Gastrocnemius medialis (tissue), 4 donors: ENCODE measurements at places on chromosomes 1 and 21.

DNA sequence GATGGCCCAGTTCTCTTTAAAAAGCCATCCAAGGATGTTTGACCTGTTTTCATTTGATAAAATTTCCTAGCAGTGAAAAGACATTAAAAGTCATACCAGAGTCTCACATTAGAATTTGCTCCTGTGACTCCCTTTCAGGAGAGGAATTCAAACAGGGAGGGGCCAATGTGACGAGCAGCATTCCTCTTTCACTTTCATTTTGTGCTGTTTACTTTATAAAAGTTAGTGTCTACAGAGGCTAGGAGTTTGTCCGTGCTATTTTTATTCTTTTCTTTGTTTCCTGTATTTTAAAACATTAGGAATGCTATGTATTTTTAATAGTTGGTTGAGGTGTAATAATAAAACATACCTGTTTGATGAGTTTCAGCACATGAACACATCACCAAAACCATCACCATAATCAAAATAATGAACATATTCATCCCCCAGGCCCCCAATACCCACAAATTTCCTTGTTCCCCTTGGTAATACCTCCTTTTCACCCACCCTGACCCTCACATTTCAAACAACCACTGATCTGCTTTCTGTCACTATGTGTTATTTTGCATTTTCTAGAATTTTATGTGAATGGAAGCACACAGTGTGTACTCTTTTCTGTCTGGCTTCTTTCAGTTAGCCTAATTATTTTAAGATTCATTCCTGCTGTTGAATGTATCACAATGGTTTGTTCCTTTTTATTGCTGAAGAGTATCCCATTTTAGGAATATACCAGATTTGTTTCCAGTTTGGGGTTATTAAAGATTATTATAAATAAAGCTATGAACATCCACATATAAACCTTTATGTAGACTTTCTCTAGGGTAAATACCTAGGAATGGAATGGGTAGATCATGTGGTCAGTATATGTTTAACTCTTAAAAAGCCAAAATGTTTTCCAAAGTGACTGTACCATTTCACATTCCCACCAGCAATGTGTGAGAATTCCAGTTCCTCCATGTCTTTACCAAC lies 129.5 kb downstream of the TENT5C start:
- DNase-seq, result no peak

DNA sequence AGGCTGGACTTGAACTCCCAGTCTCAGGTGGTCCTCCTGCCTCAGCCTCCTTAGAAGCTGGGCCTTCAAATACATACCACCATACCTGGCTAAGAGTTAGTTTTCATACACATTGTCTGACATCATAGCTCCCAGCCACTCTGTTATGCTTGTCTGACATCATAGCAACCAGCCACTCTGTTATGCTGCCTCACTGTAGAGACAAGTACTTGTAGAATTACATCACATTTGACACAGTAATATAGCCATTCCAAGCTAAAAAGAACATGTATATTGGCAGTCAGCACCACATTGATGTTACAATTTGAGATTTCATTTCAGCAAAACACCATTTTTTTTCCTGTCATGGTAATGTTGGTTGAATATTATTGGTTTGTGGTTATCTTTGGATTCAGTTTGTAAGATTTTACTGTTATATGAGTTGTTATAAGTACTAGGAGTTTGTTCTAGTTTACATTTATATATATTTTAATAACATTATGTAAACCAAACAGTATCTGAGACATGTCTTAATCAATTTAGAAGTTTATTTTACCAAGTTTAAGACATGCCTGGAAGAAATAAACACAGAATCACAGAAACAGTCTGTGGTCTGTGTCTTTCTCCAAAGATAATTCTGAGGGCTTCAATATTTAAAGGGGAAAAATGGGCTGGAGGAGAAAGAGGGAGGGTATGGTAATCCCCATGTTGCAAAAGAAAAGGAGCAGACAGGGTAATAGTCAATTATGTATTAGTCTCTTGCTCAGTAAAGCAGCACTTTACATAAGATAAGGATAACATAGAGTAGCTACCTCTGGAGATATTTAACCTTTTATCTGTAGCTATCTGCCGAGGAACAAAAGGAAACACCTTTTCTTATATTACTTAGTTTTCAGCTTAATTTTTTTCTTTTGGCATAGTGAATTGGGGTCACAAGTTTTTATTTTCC lies 43.0 kb downstream of the XPR1 start:
- DNase-seq, result no peak

- no peak for DNase-seq
These were observed 90.6 kb upstream of the KCTD3 start for GRCh38 chr1:215476541-215476940.

- DNase-seq, result no peak
These were observed 5.3 kb downstream of the PRUNE1 start for GRCh38 chr1:151013518-151013917.

DNA sequence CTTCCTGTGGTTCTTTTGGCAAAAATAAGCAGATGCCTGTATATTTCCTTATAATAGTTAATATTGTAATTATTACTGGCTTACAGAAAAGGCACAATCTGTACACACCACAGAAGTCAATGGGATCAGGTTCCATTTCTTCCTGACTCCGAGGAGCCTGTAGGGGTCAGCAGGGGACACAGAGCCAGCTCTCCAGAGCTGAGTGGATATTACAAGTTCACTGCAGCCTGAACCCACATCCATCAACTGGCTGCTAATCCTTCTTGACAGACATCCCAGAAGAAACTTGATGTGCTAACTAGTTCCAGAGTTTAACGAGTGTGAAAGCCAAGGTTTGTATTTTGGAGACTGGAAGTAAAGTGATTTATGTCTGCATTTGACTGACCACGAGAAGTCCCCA lies 203.8 kb downstream of the LMX1A start:
- peak; percentile 52 for DNase-seq

DNA sequence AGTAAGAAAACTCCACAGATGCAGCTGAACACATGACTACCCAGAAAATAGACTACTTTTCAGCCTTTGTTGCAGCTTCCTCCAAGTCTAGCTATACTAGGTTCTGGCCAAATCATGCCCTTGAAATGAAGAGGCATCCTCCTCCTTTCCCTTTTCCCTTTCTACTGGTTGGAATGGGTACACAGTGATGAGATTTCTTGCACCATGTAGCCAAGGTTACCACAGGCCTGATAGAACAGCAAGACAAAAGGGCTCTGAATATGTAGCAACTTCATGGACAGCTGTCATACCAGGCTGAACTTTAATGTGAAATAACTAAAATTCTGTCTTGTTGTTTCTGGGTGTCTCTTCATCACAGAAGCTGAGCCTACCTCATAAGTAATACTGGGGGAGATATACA lies 146.5 kb downstream of the PDE4B start:
- DNase-seq, result no peak

DNA sequence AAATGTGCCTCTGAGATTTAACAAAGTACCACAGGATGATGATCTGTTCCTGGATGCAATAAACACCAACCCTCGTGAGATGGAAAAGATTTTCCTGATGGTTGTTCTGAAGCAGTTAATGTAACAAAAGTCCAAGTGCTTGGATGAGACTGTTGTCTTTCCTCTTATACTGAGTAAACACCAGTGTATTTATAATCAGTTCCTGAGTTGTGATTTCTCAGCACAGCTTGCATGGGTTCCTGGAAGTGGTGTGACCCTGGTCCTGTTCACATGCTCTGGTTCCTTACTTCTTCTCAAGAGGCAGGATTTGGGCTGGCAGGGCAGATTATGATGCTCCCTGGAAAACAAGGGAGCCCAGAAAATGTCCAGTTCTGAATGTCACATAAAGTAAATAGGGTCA lies 208.2 kb upstream of the USP24 start:
- DNase-seq, result no peak

- no peak for DNase-seq
These were observed 459 bp downstream of the ARV1 start for GRCh38 chr1:230979389-230979716.

DNA sequence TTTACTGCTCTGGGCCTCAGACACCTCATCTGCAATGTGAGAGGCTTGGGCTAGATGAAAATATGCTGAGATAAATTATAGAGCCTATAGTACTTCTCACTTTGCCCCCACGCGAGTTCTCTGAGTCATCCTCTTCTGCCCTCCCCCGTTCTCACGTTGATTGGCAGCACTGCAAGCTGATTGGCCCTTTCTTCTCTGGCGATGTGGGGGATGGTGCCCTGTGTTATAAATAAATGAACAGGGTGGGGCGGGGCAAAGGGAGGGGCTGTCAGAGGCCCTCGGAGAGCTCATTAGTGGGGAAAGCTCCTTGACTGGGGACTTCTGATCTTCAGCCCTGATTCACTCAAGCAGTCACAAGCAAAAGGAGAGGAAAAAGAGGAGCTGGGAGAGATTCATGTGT lies 64.3 kb upstream of the ZC3H12A start:
- DNase-seq, result no peak

- DNase-seq, result no peak
These were observed 90.8 kb downstream of the VAV3 start for GRCh38 chr1:107874221-107874620.

- no peak for DNase-seq
These were observed 11.7 kb upstream of the B3GALNT2 start for GRCh38 chr1:235515844-235516512.

- no peak for DNase-seq
These were observed 3.4 kb upstream of the LAMB3 start for GRCh38 chr1:209655411-209656231.

GRCh38 chr1:172980456-172980855 lies 70.3 kb downstream of the TNFSF18 start:
- no peak for DNase-seq

DNA sequence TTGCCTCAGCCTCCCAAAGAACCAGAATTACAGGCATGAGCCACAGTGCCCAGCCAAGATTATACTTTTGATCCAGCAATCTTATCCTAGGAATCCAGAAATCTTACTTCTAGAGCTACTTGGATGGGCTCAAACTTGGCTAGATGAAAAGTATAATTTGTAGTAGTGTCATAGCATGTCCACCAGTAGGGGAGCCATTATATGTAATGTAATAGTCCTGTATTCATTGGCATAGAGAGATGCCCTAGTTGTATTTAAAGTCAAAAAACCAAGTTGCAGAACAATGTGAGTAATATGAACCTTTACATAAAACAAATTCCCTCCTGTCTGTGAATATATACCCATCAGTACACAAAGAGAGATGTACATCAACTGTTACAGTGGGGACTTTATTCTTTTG lies 83.9 kb downstream of the NOS1AP start:
- no peak for DNase-seq

DNA sequence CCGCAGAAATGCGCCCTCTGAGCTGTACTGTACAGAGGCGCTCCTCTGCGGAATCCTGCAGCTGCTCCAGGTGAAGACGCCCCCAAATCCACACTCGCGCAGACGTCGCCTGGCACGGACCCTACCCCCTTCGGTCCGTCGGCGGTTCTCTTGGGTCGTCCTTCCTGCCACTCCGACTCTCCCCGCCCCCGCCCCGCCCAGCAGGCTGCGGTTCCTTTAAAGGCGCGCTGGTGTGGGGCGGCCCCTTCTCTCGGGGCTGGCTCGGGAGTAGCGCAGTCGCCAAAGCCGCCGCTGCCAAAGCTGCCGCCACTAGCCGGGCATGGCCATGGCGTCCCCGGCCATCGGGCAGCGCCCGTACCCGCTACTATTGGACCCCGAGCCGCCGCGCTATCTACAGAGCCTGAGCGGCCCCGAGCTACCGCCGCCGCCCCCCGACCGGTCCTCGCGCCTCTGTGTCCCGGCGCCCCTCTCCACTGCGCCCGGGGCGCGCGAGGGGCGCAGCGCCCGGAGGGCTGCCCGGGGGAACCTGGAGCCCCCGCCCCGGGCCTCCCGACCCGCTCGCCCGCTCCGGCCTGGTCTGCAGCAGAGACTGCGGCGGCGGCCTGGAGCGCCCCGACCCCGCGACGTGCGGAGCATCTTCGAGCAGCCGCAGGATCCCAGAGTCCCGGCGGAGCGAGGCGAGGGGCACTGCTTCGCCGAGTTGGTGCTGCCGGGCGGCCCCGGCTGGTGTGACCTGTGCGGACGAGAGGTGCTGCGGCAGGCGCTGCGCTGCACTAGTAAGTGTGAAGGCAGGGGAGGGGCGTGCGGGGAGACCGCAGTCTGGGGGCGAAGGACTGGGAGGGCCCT lies at the start of gene RASSF5:
TSS of gene RASSF5 (plus strand) at position 248 of the 846 bp plus-strand sequence. CDS start at position 320, 72 bp downstream.
- DNase-seq, result peak; percentile 45

- no peak for DNase-seq
These were observed 11.1 kb upstream of the C1orf174 start for GRCh38 chr1:3910857-3911845.

DNA sequence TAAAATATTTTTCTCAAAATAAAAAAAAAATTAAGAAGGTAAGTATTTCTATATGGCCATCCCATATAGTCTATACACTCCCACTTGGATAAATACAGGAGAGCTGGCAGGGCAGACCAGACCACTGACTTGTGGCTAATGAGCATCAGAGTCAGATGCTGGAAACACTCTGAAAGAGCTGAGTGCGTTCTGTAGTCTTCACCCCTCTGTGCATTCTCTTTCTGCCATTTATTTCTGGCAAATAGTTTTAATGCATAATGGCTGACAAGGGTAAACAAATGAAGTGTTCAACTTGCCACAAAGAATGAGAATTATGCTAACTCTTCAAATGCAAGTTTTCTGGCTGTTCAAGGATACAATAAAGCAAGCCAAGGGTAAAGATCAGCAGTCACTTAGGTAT lies 191.7 kb downstream of the TTLL7 start:
- no peak for DNase-seq

DNA sequence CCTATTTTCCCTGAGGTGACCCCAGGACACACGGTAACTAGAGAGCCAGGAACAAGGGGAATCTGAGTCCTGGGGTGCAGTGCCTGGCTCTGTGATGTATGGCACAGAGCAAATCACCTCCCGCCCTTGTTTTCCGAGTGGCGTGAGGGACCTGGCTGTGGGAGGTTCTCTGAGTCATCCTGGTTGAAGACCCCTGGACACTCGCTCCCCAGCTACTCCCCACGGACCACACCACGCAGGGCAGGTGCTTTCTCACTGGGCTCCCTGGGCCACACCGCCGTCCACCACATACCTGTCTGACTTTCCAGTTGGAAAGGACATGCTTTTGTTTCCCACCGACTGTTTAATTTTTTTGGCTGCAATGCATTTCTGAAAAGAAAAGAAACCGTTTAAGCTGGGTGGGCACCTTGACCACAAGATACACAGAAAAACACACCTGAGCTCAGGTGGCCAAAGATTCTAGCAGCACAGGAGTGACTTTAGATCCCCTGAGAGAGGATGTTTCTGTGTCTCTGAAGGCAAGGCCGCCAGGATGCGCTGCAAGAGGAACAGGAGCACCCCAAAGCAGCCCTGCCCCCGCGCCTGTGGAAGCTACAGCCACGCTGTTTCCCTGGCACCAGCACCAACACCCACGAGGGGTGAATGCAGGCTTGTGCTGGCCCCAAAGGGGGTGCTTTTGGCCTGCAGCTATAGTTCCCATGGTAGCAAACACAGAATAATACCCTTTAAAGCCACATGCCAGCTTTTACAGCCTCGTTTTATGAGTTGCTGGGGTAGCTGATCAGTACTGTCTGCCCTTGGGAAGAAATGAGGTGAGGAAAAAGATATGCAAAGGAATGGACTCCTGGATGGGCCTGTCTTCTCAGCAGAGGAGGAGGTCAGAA lies 8.1 kb upstream of the SRM start:
- DNase-seq, result no peak

DNA sequence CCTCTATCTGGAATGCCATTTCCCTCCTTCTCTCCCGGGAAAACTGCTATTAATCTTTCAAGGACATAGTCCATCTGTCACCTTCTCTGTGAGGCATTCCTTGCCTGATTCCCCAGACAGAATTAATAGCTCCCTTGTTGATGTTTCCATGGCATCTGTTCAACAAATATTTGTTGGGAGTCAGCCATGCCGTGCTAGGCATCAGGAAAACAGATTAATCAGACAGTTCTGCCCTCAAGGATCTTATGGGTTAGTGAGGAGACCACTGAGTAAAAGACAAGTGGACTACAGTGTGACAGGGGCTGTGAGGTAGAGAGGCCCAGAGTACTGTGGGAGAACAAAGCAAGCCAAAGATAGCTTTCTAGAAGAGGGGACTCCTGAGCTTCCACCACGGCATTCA lies 11.4 kb upstream of the MAGOH start:
- DNase-seq, result no peak
